Suprapubic skin (tissue), 4 donors: ENCODE measurements at places on chromosomes 4 and X.

GRCh38 chr4:24248674-24249630 is 335.4 kb downstream of the DHX15 start:
- DNase-seq, result no peak

DNA sequence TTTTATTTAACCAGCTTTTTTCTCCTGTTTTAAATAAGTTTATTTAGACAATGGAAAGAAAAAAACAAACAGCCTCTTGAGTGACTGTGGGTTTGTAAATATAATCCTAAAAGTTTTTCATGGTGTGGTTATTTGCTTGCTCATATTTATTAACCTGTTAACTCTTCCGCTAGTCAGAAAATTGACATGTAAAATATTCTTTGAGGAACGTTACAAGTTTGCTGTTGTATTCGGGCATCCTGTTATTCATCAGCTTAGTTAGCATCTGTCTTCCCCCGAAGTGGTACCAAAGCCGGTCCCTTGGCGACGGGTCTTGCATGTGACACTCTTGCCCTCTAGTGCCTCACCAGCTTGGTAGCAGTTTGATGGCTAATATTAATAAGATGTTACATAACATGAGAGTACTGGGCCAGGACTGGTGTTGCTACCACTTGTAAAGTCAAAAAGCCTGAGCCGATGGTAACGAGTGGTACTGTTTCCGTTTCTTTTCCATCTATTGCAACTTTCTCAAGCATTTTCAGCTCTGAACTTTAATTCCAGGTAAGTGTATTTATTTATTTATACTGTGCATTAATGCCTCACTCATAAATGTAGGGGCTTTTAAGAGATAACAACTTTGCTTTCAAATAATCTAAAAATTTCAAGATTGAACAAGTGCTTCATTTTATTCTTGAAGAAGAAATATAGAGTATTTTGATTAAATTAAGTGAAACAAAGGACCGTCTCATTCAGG is at the start of gene NDST3:
Gene NDST3, plus strand, starts transcription at position 434 of the 733 bp plus-strand sequence. CDS start 19,425 bp downstream, outside the sequence.
- DNase-seq, result no peak

DNA sequence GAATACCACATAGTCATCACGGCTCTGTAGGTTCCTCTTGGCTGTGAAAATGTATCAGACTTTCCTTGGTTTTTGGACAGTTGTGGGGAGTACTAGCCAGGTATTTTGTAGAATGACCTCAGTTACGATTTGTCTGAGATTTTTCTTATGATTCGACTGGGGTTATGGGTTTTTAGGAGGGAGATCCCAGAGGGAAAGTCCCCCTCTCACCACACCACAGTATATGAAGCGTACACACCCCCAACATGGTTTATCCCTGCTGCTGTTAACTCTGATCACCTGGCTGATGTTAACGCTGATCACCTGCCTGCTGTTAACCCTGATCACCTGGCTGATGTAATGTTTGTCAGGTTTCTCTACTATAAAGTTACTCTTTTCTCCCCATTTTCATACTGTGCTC is 72.6 kb downstream of the ANAPC4 start:
- no peak for DNase-seq

GRCh38 chrX:150032742-150033141 is 94.5 kb upstream of the EOLA2 start:
- DNase-seq, result no peak

DNA sequence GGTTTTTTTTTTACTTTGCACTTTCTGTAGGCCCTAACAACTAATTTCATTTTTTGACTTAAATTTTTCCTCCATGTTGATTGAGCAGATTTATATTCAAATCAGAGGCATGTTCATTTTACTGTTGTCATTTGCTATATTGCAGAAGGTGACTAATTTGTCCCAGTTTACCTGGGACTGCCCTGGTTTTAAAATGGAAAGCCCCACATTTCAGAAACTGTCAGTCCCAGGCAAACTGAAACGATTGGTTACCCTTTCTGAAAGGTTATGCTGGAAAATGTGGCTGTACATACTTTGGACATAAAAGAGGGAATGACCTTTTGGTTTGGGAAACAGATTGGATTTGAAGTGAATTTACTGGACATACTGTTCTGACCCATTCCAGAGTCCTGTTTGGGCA is 160.0 kb downstream of the SPCS3 start:
- DNase-seq, result no peak
